Uterus (tissue), 4 donors: ENCODE measurements at places on chromosomes 11 and 22.

DNA sequence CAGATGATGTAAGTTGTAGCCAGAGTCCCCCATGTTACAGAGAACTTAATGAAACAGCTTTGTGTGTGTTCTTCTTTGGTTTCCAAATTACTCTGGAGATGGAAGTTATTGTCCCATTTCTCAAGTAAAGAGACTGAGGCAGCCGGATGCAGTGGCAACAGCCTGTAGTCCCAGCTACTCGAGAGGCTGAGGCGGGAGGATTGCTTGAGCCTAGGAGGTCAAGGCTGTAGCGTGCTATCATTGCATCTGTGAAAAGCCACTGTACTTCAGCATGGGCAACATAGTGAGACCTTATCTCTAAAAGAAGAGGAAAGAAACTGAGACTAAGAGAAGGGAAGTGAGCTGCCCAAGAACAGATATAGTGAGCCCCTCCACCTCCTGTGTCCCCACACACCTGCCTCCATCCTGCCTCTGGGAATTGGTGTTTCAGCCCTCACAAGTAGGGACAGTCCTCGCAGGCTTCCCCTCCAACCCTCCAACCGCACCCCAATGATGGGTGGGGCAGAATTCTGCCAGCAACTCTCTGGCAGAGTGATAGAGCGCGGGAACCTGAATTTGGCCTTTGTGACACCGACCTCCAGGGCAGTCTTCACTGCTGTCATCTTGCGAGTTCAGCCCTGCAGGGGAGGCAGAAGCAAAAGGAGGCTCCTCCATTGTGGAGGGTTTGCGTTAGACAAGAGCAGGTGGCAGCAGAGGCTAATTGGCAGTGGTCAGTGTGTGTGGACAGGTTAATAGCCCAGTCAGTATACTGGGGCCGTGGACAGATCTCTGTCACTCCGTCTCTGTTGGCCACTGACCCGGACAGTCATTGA, 1.6 kb downstream of the PDXP start:
- DNase-seq = no peak

DNA sequence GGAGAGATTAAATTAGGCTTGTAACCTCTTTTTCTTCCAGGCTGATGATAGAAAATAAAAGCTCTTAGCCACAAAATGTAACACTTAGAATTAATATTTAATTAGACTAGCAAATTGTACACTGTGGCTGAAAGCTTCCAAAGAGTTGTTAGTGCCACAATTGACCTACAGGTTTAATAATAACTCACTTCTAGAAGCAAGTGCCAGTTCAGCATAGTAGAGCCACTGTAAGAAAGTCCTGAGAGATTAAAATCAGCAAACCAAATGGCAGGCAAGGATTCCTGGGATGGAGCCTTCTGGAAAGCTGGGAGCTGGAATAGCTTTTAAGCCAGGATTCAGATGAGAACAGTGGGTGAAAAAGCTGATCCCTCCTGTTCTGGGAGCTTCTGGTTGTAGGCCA, 131.0 kb downstream of the ELP4 start:
- DNase-seq = no peak

GRCh38 chr11:134228625-134229024, 4.2 kb downstream of the VPS26B start:
- DNase-seq = no peak

- no peak for DNase-seq
Observed at GRCh38 chr22:25555586-25555985, 8.9 kb upstream of the GRK3 start.

GRCh38 chr11:76604081-76604625, 66.4 kb downstream of the LRRC32 start:
- DNase-seq = no peak

GRCh38 chr22:41805639-41806038, 5.2 kb downstream of the CCDC134 start:
- no peak for DNase-seq

DNA sequence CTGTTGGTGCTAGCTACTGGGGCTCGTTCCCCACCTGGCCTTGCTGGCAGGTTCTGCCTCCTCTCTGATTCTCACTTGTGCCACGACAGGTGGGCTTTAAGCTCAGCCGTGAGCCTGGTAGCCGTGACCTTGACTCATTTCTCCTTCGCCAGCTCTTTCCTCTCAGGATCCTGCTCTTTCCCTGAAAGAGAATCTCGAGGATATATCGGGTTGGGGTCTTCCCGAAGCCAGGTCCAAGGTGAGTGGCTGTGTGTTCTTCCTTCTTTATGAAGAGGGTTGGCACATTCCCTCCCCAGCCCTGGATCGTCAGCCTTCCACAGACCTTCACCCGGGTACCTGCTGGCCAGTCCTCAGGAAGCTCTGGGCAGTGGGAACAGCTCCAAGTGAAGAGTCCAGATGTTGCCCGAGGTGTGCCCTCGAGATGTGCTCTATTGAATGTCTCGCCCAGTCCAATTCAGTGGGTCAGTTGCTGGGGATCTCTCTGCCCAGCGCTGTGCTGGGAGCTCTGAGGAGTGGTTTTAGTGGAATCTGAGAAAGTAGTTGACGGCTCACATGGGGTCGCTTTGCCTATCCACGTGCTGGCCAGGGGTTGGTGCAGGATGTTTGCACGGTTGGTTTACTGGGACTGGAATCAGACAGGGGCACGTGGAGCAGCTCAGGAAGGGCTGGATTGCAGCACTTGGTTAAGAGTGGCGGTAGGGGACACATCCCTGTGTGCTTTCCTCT, 1.4 kb downstream of the ZNF74 start:
- no peak for DNase-seq

DNA sequence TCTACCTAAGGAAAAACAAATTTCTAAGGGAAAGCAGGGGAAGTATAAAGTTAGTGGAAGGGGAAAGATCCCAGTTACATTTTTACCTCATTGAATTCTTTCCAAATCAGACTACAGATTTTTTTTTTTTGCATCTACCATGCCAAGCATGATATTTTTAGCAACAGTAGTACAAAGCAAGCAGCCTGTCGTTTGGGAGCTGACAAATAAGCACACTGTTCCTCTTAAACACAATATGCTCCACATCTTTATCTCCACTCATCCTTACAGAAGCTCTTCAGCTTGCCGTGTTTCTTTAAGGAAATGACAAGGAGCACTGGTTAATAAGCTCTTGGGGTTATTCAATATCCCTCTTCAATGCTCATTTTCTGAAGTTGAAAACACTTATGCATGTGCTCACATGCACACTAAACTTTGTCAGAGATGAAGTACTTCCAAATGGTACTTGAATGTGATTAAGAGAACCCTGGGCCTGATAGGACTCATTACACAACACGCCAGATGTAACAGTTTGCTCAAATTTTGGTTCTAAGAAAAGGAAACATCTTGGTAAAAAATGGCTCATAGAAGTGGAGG, 53.8 kb downstream of the PAX6 start:
- no peak for DNase-seq

DNA sequence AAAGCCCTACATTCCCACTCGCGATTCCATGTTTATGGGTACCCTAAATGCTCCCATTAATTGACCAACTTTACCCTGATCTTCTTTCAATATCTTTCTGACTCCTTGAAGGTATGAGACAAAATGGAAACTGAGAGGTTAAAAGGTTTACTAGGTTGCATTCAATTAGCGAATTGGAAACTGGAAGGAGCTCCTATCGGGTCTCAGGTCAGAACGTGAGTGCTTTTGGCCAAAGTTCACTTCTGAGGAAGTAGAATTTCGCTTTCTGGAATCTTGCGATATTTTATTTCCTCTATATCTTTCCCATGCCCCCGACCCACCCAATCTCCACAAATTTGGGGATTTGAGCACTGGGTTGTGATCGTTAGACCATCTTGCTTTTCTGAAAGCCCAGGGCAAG, 2.6 kb downstream of the EHF start:
- DNase-seq = no peak

GRCh38 chr11:21072558-21072957, 403.2 kb downstream of the NELL1 start:
- DNase-seq = no peak

DNA sequence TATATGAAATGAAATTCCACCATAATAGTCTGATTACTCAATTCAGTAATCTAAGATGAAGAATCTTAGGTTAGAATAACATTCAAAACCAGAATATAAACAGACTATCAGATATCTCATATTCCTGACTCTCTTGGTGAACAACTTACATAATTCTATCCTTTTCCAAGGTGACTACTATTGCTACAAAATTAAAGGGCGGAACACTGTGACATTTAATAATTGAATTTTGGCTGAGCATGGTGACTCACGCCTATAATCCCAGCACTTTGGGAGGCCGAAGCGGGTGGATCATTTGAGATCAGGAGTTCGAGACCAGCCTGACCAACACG, 34.4 kb downstream of the RDX start:
- no peak for DNase-seq

DNA sequence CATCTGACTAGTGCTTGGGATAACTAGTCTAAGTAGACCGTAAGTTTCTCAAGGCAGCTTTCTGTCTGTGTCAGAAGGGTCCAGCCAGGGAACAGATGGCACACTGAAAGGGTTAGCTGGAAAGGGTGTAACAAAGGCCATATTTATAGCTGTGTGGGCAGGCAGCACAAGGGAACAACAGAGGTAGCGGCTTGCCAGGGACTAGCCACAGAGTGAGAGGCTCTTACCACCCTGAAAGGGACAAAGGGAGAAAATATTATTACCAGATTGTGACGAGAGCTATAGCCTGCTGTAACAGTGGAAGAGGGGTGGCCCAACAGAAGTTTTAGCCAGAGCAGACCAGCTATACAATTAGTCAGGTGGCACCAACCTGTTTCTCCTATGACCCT, 129.4 kb downstream of the CCDC34 start:
- no peak for DNase-seq
